ENCODE measurements at places on chromosomes 5 and 9. TPM values are rescaled to one million over a fixed set of nuclear protein-coding genes. Genes with fewer than 3 reads are reported as not detected.

Gene KCTD16
- total RNA-seq: 51.0 TPM

Gene LVRN
- 1.8 TPM for total RNA-seq

Gene PELO
- total RNA-seq: 26.8 TPM

Gene GABRP
- not detected for total RNA-seq

Gene PCDHGB2
- total RNA-seq: 7.6 TPM

Gene SSBP2
- 100 TPM for total RNA-seq

Gene ITGA1
- total RNA-seq: 12.5 TPM

Gene BAAT
- total RNA-seq: 0.23 TPM

Gene IFNA13
- total RNA-seq: not detected

Gene PCA3
- 1.4 TPM for total RNA-seq

Gene DNAJA1
- total RNA-seq: 296 TPM

Gene SERF1A
- total RNA-seq: 37.8 TPM

Gene ALDH1A1
- total RNA-seq: 20.8 TPM

Gene ADAMTS12
- 5.8 TPM for total RNA-seq

Gene CCDC152
- total RNA-seq: 14.1 TPM

Gene ORM2
- not detected for total RNA-seq

Gene RNF180
- total RNA-seq: 110 TPM

Gene GZMA
- total RNA-seq: not detected

Gene FUT7
- total RNA-seq: not detected

Gene SLC6A19
- total RNA-seq: not detected

Gene RNF208
- 1.8 TPM for total RNA-seq

Gene SYK
- total RNA-seq: 4.2 TPM

Gene CMBL
- 12.0 TPM for total RNA-seq

Gene PRLR
- 4.6 TPM for total RNA-seq

Gene ICE1
- total RNA-seq: 43.1 TPM

Gene WDR38
- total RNA-seq: 2.1 TPM

Gene SNCB
- total RNA-seq: 31.8 TPM

Gene AFAP1L1
- total RNA-seq: 5.5 TPM

Gene KIF4B
- total RNA-seq: 0.46 TPM

Gene SPINK7
- not detected for total RNA-seq

Gene CTNND2
- total RNA-seq: 99.7 TPM

Gene PPP3R2
- total RNA-seq: 0.92 TPM

Gene ADAMTSL1
- 27.2 TPM for total RNA-seq

Gene SAPCD2
- total RNA-seq: 4.2 TPM

Gene TLR4
- 10.6 TPM for total RNA-seq

Gene F2RL2
- total RNA-seq: 1.2 TPM

Gene IFNA21
- total RNA-seq: not detected

Gene SLC4A9
- total RNA-seq: 0.23 TPM

Gene SLCO6A1
- total RNA-seq: not detected

Gene MELK
- 6.9 TPM for total RNA-seq
